ENCODE measurements at places on chromosomes 12 and 14.

DNA sequence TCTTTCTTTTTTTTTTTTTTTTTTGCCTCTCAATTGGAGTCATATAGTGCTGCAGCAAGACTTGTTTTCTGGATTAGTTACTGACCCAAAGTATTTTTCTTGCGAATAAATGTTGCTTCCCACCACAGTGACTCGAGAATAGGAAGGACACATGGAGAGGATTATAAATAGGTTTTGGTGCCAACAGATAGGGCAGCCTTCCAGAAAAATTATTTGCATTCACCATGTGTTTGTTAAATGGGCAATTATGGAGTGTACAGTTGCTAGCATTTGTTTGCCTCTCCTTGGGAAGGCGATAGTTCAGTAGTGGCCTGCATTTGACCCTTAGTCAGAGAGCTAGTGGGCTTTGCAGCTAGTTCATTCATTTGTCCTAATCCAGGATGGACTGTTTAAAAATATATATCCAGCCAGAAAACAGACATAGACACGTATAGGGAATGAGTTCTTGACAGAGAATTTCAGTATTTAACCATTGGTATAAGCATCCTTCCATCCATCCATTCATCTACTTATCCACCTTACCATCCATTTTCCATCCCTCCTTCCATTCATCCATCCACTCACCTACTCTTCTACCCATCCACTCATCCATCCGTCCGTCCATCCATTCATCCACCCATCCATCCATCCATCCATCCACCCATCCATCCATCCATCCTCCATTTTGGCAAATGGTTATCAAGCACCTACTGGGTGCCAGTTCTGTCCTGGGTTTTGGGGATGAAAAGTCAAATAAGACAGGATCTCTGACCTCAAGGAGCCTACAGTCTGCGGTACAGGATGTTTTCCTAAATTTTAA, 67.5 kb downstream of the CHST11 start:
- DNase-seq = no peak

GRCh38 chr12:45768194-45768593, 38.7 kb downstream of the ARID2 start:
- DNase-seq = no peak

GRCh38 chr12:79557690-79558315, 133.0 kb downstream of the PAWR start:
- no peak for DNase-seq

GRCh38 chr14:70904373-70904772, 2.9 kb upstream of the PCNX1 start:
- DNase-seq = no peak

DNA sequence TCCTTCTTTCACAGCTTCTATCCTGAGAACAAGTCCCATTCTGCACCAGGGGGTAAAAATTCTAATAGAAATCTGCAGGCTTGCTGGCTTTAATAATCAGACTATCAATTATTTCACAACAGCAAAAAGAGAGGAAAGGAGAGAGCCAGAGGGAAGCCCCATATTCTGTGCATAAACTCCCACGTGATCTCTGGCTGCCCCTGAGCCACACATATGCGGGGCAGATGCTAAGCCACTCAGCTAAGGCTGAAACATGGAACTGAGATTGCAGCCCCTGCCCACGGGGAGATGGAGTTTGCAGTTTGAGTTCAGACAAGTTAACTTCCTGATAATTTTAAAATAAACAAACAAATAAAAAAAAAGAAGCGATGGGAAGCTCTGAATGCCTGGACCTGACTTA, 254.4 kb upstream of the CCDC196 start:
- no peak for DNase-seq

GRCh38 chr12:82730953-82731459, 44.3 kb downstream of the TMTC2 start:
- no peak for DNase-seq

GRCh38 chr12:97501422-97501821, 38.8 kb downstream of the RMST start:
- DNase-seq = no peak

- DNase-seq = no peak
Measured at GRCh38 chr14:32826404-32827082, 112.1 kb upstream of the NPAS3 start.

- DNase-seq = no peak
Measured at GRCh38 chr14:68246786-68247105, 427.2 kb downstream of the RAD51B start.

- no peak for DNase-seq
Measured at GRCh38 chr12:49518914-49519573, 19.8 kb upstream of the KCNH3 start.

GRCh38 chr12:67698672-67699581, 50.4 kb downstream of the DYRK2 start:
- peak; percentile 51 for DNase-seq

GRCh38 chr12:3261782-3262359, 184.7 kb downstream of the TSPAN9 start:
- no peak for DNase-seq

- DNase-seq = no peak
Measured at GRCh38 chr14:71932229-71932981, at the start of gene RGS6. Gene RGS6 (plus strand): TSS chr14:71932429.

DNA sequence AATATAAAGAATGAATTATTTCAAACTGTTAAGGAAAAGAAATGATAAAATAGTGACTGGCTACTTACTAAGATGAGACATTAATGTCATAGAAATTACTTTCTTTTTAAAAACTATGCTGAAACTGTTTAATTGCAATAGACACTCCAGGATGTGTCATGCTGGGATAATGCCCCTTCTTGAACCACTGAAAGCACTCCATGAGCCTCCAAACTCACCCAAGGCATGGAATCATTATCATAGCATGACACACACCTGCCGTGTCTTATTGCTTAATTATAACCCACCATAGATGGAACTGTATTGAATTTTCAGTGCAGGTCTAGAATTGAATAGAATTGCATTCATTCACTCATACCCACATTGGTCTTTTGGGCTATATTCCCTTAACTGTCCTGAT, 4.3 kb downstream of the MBIP start:
- no peak for DNase-seq

GRCh38 chr12:113591480-113591974, 119.9 kb upstream of the LHX5 start:
- no peak for DNase-seq

DNA sequence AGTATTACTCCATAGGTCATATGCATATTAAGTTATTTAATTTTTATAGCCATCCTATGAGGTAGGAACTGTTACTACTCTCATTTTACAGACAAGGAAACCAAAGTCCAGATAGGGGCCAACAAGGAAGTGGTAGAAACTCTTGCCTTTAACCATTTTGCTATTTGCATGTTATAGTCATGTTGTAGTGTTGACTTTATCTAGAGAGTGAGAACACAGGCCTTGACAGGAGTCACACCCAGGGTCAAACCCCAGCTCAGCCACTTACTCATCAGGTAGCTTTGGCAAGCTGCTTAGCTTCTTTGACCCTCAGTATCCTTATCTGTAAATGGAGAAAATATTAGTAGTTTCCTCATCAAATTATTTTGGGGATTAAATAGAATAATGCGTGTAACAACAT, 156.2 kb downstream of the CAND1 start:
- no peak for DNase-seq

DNA sequence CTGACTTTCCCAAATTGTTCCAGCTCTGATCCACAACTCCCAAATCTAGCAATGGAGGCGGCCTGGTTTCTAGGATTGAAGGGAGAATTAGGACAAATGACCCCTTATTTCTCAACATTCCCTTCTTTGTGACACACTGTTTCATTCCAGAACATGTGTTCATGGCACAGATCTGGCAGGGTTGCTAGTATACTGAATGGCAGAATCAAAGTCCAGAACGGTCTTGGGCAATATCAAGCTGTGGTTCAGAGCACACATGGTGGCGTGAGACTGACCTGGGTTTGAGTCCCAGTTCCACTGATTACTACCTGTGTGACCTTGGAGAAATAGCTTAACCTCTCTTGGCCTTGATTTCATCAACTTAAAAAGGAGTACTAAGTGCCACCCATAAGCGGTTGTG, 152.5 kb downstream of the SAMD4A start:
- DNase-seq = no peak

GRCh38 chr14:21036751-21037150, 2.1 kb upstream of the RNASE13 start:
- no peak for DNase-seq

DNA sequence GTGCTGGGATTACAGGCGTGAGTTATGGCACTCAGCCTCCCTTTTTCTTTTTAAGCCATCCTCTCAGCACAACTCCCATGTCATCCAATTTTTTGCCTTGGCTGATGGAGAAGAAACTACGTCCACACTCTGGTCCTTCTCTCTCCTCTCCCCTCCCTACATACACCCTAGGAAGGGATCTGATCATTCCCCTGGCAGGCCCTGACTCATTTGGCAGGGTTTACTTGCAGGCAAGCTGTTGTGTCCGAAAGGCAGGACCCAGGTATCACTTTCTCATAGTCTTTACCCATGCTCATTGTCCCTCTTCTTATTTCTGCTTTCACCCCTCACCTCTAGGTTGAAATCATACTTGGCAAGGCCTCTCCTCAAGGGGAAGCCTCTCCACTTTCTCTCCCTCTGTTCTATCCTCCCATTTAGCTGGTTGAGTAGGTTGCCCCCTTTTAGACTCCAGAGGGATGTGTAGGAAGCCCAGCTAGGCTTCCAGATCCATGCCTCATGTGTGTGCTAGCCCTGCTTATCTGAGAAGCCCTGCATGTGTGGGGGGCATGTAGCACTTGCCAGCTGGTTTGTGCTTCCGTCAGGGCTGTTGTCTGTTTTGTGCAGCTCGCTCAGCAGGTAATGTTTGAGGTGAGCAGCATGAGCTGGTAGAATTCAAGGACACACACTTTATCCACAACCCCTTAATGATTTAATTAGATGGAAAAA, 14.8 kb downstream of the GPR19 start:
- DNase-seq = no peak

DNA sequence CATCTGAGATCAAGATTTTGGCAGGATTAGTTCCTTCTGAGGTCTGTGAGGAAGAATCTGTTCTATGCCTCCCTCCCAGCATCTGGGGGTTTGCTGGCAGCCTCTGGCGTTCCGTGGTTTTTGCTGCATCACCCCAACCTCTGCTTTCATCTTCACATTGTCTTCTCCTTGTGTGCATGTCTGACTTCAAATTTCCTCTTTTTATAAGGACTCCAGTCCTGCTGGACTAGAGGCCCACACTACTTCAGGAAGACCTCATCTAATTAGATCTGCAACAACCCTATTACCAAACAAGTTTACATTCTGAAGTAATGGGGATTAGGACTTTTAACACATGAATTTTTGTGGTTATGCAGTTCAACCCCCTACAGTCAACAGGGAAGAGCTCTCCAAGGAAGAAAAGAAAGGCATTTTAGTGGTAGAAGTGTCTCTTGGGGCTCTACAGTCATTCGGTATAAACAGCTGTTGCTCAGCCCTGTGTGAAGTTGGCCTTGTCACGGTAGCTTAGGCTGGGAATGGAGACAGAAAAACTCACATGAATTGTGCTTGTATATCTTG, 89.7 kb downstream of the CAND1 start:
- DNase-seq = no peak

- no peak for DNase-seq
Measured at GRCh38 chr14:56247495-56248200, 129.4 kb downstream of the PELI2 start.

GRCh38 chr12:13676880-13677279, 304.5 kb downstream of the GRIN2B start:
- DNase-seq = no peak

GRCh38 chr14:94638961-94639817, 27.0 kb downstream of the SERPINA3 start:
- DNase-seq = no peak

- DNase-seq = no peak
Measured at GRCh38 chr12:120835304-120835612, 68.9 kb downstream of the SPPL3 start.

- no peak for DNase-seq
Measured at GRCh38 chr14:98914942-98915341, 357.1 kb downstream of the BCL11B start.

- DNase-seq = no peak
Measured at GRCh38 chr12:52975820-52976573, 27.1 kb downstream of the KRT18 start.

- DNase-seq = peak; percentile 27
Measured at GRCh38 chr12:85036234-85036707, at the start of the genes LRRIQ1 and TSPAN19. Gene LRRIQ1 (plus strand): TSS chr12:85036351. CDS start chr12:85038177, 1,826 bp downstream. Gene TSPAN19 (minus strand): TSS chr12:85036277. CDS start chr12:85029946, 6,331 bp downstream.

- peak; percentile 35 for DNase-seq
Measured at GRCh38 chr12:108234158-108234557, 105.0 kb downstream of the CMKLR1 start.

DNA sequence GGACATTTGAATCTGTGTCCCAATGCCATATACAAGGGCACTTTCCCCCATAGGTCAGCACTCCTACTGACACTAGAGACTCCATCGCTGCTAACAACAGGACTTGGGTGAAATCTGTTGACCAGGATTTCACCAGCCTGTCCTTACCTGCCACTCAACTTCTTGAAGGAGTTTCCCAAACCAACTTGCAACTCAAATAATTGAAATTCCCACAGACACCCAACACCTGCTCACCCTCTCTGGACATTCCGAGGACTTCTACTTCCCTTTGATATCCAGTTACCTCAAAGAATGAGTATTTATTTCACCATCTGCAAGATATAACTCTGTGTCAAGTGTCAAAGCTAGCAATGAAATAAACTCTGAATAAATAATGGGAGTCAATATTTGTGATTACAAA, 44.6 kb downstream of the LLPH start:
- DNase-seq = no peak

DNA sequence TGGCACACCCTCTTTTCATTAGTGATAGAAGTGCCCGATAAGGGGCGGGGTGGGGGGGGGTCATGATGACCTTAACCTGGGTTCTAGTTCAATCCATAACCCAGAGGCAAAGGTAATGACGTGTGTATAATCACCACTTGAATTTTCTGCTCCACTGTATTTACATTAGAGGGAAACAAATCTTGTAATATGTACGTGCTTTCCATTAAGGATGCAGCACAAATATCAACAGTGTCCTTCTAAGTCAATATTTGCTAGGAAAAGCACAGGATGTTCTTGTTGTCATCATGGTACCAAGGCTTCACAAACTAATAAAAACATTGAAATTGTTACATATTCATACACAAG, 121.2 kb upstream of the SLC38A2 start:
- no peak for DNase-seq

DNA sequence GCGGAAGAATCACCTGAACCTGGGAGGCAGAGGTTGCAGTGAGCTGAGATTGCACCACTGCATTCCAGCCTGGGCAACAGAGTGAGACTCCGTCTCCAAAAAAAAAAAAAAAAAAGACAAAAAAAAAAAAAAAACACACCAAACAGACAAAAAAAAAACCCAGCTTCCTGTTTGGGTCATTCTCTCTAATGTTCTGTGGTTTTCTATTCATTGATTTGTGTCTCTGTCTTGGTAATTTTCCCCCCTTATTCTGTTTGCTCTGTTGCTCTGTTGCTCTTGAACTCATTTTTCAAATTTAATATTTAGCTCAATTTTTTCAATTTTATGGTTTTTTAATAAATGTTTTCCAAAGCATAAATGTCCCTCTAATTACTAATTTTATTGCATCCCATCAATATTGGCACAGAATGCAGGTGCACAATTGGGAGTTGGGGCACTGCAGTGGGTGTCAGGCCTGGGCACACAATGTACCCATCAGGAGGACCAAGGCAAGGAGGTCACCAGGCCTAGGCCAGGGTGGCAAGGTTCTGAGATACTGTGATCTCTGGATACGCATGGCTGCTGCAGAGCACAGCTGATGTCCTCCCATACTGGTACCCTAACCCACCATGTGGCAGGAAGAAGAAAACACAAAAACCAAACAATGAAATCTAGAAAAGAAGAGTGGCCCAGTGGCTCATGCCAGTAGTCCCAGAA, 8.0 kb upstream of the GNPTAB start:
- no peak for DNase-seq

GRCh38 chr14:86782092-86782580, 1210.8 kb downstream of the GALC start:
- DNase-seq = no peak
